ENCODE measurements at places on chromosomes 2 and 18. TPM values are rescaled to one million over a fixed set of nuclear protein-coding genes. Genes with fewer than 3 reads are reported as not detected.

The NYAP2 gene
- total RNA-seq: not detected

The POTEJ gene
- not detected for total RNA-seq

The LYG2 gene
- not detected for total RNA-seq

- H3K27me3 ChIP-seq: peaks cover 58% of the 10 kb centered on the region
- H3K4me1 ChIP-seq: no peaks in the 10 kb centered on the region
- H3K4me3 ChIP-seq: no peak overlapping the region
- no peak overlapping the region for H3K27ac ChIP-seq
- no peak for DNase-seq
- no peaks in the 10 kb centered on the region for H3K36me3 ChIP-seq
Observed at GRCh38 chr2:236179236-236180075, 11.3 kb upstream of the GBX2 start.

GRCh38 chr2:205695460-205695991 lies 13.2 kb downstream of the NRP2 start:
- no peaks in the 10 kb centered on the region for H3K4me1 ChIP-seq
- H3K4me3 ChIP-seq: no peak overlapping the region
- H3K27ac ChIP-seq: no peak overlapping the region
- no peaks in the 10 kb centered on the region for H3K36me3 ChIP-seq

DNA sequence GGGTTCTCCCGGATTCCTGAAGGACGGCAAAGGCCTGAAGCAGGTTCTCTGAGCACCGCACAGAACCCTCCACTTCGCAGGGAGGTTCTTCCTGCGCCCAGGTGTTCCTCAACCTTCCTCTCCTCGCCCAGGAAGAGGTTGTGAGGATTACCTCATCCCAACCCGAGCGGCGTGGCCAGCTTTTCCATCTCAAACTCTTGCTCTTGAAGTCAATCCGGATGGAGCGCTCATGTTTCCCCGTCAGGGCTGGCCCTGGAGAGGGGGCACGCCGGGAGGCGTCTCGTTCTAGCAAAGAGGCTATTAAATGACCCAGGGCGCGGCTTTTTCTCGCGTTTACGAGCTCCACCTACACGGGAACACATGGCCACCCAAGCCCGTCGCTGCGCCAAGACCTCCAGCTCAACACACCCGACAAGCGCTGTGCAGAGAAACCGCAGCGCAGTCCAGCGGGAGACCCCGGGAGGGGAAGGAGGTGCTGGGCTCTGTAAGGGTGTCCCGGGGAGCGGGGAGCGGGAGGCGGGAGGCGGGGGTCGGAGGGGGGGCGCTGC lies 540 bp upstream of the RAB10 start:
- peak overlapping the region; percentile 93 for H3K27ac ChIP-seq
- peaks cover 18% of the 10 kb centered on the region for H3K36me3 ChIP-seq
- peaks cover 24% of the 10 kb centered on the region for H3K4me1 ChIP-seq

- H3K27ac ChIP-seq: no peak overlapping the region
- peaks cover 48% of the 10 kb centered on the region for H3K4me1 ChIP-seq
- no peak for DNase-seq
- H3K36me3 ChIP-seq: peaks cover 71% of the 10 kb centered on the region
- no peaks in the 10 kb centered on the region for H3K27me3 ChIP-seq
- no peak overlapping the region for H3K4me3 ChIP-seq
Observed at GRCh38 chr18:70195852-70196434, 9.5 kb downstream of the RTTN start.

The RESP18 gene
- not detected for total RNA-seq

- no peak for DNase-seq
- no peaks in the 10 kb centered on the region for H3K4me1 ChIP-seq
- H3K4me3 ChIP-seq: no peak overlapping the region
- peaks cover 1% of the 10 kb centered on the region for H3K36me3 ChIP-seq
- no peak overlapping the region for H3K27ac ChIP-seq
Observed at GRCh38 chr2:113021312-113021711, 16.1 kb downstream of the IL36A start.

DNA sequence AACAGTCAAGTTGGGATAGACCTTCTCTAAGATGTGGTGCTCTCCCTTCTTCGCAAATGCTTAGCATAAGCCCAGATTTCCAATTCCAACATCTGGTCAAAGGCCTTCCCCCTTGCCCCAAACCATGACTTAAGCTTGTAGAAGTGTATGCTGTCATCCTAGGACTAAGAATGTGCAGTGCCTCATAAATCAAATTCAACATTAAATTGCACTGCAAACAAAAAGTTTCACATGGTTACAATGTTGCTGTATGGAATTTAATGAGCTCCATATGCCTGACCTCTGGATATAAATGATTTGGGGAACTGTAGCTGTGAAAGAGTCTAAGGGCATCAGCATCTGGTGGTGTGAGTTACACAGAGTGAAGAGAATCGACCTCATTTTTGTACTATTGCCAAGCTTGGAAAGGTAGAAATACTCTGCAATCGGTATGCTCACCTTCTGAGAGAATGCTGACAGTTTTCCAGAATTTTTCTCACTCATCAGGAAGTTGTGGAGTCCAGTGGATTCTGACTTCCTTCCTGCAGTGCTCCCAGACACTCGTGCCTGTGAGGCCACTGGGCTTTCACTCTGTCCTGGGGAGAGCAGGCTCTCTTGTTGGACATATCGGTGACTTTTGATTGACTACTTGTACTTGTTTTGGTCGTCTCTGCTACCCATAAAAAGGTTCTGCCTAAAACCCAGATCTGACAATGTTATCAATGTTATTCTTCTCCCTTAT lies 40.6 kb downstream of the FASTKD2 start:
- H3K4me1 ChIP-seq: peaks cover 5% of the 10 kb centered on the region
- H3K27me3 ChIP-seq: no peaks in the 10 kb centered on the region
- DNase-seq: no peak

DNA sequence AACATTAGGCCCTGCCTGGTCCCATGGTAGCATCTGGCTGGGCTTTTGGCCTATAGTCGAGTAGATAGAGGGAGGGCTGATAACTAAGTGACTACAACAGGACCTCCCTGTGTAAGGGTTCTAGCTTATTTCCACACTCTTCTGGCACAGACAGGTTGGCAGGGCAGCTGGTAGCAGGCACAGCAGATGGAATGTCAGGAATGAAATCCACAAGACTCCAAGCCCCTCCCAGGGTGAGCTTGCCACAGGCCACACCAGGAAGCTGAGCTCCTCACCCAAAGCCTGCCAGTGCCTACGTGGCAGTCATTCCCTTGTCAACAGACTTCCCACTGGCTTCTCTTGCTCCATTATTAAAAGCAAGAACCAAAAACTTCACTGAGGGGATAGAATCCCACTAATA lies 20.7 kb upstream of the C1QL2 start:
- no peaks in the 10 kb centered on the region for H3K36me3 ChIP-seq
- H3K4me1 ChIP-seq: no peaks in the 10 kb centered on the region
- no peak for DNase-seq
- H3K4me3 ChIP-seq: no peak overlapping the region
- H3K27me3 ChIP-seq: no peaks in the 10 kb centered on the region

The MOGAT1 gene
- not detected for total RNA-seq

The GBX2 gene
- total RNA-seq: not detected

- H3K36me3 ChIP-seq: no peaks in the 10 kb centered on the region
- H3K27ac ChIP-seq: no peak overlapping the region
- no peak overlapping the region for H3K4me3 ChIP-seq
- peaks cover 13% of the 10 kb centered on the region for H3K27me3 ChIP-seq
- no peak for DNase-seq
Observed at GRCh38 chr18:25825979-25826776, 264.2 kb downstream of the SS18 start.

The IGFBP5 gene
- total RNA-seq: 0.02 TPM

GRCh38 chr2:170680172-170680941 lies 34.8 kb upstream of the SP5 start:
- H3K36me3 ChIP-seq: no peaks in the 10 kb centered on the region
- H3K4me1 ChIP-seq: no peaks in the 10 kb centered on the region
- H3K27ac ChIP-seq: no peak overlapping the region
- no peak overlapping the region for H3K4me3 ChIP-seq
- no peak for DNase-seq

DNA sequence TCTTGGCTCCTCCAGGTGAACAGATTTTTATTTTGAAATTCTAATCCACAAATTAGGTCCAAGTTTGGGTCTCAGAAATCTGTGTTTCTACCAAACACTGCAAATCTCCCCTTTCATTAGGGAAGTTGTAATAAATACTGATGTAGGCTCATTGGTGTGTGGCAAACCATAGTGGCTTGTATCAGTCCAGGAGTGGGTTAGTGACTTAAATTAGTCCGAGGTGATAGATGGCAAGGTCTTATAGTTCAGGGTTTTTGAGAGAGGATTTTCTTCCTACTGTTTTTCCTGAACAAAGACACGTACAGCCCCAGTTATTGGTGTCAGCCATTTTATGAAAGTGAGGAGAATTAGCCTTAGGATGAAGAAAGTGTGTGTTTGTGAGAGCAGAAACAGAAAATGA lies 74.6 kb downstream of the RPRM start:
- H3K4me3 ChIP-seq: no peak overlapping the region
- H3K27me3 ChIP-seq: no peaks in the 10 kb centered on the region
- H3K4me1 ChIP-seq: no peaks in the 10 kb centered on the region
- H3K36me3 ChIP-seq: no peaks in the 10 kb centered on the region

The CFAP221 gene
- total RNA-seq: not detected

The SMYD1 gene
- not detected for total RNA-seq

GRCh38 chr2:205386109-205386508 lies 296.2 kb upstream of the NRP2 start:
- H3K36me3 ChIP-seq: no peaks in the 10 kb centered on the region
- no peak for DNase-seq
- H3K27ac ChIP-seq: no peak overlapping the region
- H3K4me1 ChIP-seq: no peaks in the 10 kb centered on the region

- no peaks in the 10 kb centered on the region for H3K27me3 ChIP-seq
- H3K4me1 ChIP-seq: no peaks in the 10 kb centered on the region
- no peak overlapping the region for H3K4me3 ChIP-seq
- H3K36me3 ChIP-seq: no peaks in the 10 kb centered on the region
- no peak overlapping the region for H3K27ac ChIP-seq
Observed at GRCh38 chr2:16548036-16548435, 117.6 kb downstream of the CYRIA start.

The MC4R gene
- total RNA-seq: not detected

GRCh38 chr2:8090748-8091700 lies 590.8 kb upstream of the ID2 start:
- H3K27me3 ChIP-seq: no peaks in the 10 kb centered on the region
- no peak overlapping the region for H3K4me3 ChIP-seq

The SERPINB11 gene
- not detected for total RNA-seq

DNA sequence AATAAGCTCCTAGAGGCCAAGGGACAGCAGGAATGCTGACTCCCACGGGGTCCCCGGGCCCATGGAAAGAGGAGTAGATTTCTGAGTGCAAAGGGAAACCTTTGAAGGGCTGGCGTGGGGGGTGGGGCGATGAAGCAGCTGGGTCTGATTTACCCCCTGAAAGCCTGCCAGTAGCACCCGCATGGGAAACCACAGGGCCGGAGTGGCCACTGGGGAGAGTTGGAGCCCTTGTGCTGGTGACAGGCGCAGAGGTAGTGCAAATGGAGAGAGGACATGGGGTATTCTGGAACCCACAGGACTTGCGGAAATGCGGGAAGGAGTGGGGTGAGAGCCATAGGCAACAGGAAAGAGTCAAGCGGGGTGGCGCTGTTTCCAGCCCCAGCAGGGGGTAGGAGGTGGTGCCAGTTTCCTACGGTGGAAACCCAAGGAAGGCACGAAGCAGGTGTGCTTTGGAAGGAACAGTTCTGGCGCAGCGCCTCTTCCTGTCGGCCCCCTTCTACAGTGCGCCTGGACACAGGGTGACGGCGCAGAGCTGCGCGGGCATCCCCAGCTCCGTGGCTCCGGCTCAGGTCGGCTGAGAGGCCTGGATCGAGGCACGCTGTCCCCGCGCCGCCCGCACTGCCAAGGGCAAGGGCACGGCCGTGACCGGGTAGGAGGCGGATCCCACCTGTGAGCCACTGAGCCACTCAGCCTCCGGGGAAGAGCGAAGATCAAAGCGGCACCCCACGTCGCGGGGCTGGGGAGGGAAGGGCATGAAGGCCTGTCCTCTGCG lies 149.0 kb upstream of the GLI2 start:
- no peak overlapping the region for H3K27ac ChIP-seq
- DNase-seq: no peak
- no peaks in the 10 kb centered on the region for H3K36me3 ChIP-seq
- H3K4me3 ChIP-seq: no peak overlapping the region

The SH3BP4 gene
- not detected for total RNA-seq

DNA sequence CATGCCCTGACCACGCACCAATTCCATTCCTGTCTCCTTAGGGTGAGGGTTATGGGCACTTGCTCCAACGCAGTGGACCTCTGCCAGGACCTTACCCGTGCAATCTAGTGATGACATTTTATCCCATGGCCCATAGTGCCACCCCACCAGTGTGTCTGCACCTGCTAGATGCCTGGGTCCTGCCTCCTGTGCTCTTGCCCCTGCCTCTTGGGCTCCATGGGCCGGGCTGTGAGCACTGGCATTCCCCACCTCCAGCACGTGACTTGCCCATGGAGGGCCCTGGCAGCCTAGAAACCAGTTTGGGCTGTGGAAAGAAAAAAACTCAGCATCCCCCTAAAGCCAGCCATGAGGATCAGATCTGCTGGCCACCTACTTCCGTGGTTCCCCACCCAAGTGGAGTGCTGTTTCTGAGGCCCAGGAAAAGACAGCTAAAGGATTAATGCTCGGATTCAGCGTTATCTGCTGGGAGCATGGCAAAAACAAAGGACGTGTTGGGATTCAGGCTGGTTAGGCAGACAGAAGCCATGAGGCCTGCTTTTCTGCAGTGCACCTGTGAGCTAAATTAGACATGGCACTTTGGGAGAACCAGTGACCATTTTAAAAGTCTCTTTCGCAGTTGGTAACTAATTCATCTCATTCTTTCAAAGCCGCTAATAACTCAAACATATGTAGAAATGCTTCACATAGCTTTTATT lies 129.2 kb downstream of the ALPK2 start:
- H3K27me3 ChIP-seq: peaks cover 30% of the 10 kb centered on the region
- no peak overlapping the region for H3K4me3 ChIP-seq
- H3K36me3 ChIP-seq: no peaks in the 10 kb centered on the region
- H3K4me1 ChIP-seq: peaks cover 3% of the 10 kb centered on the region
- H3K27ac ChIP-seq: no peak overlapping the region
- no peak for DNase-seq

The FIGN gene
- total RNA-seq: not detected

DNA sequence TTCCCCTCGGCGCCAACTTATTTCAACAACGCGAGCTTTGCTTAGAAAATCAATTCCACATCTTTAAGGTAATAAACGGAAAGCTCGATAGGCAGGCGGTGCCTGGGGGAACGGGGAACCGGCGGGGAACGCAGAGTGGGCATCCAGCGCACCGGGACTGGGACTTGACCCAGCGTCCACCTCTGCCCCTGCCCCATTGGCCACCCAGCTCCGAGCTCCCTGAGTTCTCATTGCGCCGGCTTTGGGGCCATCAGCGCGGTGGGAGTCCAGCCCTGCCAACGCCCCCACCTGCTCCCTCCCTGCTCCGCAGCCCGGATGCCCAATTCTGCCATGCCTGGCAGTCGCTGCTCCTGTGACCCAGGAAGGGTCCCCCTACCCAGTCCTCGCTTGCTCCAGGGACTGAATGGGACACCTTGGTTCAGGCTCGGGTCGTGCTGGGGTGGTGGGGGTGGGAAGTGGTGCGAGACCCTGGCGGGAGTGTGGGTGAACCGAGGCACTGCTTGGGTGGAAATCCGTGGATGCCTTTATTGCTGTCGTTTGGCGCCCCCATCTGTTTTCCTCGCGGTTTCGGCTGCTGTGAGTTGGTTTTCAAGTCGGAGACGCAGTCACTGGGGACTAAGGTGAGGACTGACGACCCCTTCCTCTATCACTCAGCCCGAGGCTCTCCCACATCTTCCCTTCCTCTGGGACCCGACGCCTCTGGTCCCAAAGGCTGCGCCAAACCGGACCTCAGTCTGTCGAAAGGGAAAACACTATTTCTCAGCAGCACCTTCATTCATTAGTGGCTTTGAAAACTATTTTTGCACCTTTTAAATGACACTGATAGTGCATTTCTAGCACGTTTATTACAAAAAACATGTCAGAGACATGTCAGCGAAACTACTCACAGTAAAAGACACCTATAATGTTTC lies 2.4 kb upstream of the EVX2 start:
- H3K4me3 ChIP-seq: no peak overlapping the region
- peaks cover 5% of the 10 kb centered on the region for H3K4me1 ChIP-seq
- no peak overlapping the region for H3K27ac ChIP-seq
- peaks cover 99% of the 10 kb centered on the region for H3K27me3 ChIP-seq
